ENCODE measurements at places on chromosomes 7 and 10.

DNA sequence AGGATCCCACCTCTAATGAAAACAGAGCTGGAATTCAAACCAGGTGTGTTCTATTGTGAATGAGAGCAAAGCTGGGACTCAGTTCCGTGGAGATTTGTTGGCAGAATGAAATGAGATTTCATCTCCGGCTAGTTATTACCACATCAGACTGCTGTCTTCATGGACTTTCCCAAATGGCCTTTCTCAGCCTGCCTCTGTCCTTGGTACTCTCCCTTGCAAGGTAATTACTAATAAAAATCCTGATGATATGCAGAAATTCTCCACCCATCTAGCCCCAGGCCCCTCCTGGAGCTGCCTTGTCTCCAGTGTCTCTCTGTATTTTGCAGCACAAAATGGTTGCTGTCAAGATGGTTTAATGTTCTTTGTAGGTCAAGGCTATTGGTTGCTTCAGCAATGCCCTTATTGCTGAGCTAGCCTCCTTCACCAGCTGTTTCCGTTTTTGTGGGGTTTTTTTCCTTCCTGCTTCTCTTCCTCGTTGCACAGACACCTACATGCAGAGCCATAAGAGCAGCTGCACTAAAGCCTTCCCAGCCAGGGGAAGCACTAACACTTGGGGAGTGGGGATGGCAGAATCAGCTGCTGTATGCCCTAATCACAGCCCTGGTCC, 185.0 kb upstream of the GHITM start:
- DNase-seq = no peak

DNA sequence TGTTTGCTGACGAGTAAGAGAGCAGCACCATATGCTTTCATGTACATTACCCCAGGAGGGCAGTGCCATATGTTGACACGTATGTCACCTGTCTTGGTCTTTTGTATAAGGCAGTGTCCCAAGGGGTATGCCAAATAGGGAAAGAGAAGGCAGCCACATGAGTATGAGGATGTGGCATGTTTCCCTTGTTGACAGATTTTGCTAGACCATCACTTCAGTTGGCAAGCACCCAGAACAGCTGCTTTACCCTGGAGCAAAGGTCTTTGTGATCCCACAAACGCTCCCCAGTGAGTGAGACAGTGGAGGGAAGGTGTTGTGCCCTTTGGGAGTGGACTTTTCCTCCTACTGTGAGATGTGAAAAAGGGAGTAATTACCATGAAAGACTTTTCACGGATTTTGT, 350.1 kb downstream of the ETV1 start:
- DNase-seq = no peak

DNA sequence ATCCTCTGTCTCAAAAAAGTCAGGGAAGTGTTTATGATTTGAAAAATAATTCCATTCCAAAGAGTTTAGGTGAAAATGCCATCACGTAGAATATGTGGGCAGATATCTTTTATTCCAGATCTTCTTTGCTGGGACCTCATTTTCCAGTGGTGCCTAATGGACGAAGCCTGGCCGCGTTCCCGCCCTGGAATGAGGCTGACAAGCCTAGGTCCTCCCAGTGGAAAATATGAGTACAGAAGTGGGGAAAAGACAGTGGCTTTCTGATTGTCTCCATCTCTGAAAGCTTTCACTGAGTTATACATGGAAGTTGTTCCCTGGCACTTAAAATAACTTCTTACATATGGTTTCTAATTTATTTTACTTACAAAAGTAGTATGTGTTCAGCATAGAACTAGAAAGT, 139.4 kb downstream of the TACC2 start:
- DNase-seq = no peak

DNA sequence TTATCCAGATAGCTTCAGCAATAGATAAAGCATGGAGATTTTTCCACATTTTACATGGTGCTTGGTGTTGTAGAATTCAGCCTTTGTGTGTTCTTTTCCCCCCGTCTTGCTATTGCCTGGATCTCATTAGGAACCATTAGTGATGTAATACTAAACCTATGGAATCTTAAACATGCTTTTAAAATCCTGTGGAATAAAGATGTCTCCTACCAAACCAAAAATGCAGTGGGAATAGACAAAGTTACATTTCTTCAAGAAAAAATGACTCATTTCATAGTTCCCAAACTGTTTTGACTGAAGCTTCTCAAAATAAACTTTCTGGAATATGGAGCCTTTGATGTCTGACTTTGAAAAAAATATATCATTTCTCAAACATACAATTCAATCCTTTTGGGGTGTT, 44.0 kb downstream of the CALD1 start:
- no peak for DNase-seq

DNA sequence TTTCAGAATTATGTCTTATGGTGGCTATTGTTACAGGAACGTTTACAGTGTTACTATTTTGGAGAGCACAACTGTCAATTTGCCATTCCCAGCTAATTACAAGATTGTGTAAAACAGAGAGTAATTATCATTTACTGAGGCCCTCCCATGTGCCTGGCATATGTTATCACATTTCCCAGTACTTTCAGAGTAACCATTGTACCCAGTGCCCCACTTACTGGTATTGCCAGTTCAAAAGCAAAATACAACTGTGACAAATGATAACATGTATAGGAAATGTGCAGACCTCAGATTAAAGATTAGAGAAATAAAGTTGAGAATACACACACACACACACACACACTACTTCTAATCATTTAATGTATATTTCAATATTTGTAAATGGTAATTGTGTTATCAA, 572.5 kb downstream of the POM121L12 start:
- no peak for DNase-seq

- no peak for DNase-seq
These were observed 82.4 kb upstream of the SLC13A1 start for GRCh38 chr7:123282181-123282580.

DNA sequence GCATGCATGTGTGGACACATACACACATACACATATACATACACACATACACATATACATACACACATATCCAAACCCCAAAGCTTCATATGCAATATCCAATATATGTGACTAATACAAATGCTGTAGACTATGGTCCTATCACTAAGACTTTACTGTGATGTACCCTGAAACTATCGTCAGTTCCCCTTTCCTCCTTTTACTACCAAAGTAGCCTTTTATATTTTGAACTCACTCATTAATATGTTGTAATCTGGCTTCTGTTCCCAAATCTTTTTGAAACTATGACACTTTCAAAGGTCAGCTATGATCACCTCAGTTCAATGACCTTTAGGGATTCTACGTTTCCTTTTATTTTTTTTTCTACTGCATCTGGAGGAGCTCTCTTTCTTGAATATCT, 64.8 kb upstream of the TFEC start:
- DNase-seq = no peak

GRCh38 chr7:136870866-136871487, 2.5 kb downstream of the CHRM2 start:
- peak; percentile 16 for DNase-seq

DNA sequence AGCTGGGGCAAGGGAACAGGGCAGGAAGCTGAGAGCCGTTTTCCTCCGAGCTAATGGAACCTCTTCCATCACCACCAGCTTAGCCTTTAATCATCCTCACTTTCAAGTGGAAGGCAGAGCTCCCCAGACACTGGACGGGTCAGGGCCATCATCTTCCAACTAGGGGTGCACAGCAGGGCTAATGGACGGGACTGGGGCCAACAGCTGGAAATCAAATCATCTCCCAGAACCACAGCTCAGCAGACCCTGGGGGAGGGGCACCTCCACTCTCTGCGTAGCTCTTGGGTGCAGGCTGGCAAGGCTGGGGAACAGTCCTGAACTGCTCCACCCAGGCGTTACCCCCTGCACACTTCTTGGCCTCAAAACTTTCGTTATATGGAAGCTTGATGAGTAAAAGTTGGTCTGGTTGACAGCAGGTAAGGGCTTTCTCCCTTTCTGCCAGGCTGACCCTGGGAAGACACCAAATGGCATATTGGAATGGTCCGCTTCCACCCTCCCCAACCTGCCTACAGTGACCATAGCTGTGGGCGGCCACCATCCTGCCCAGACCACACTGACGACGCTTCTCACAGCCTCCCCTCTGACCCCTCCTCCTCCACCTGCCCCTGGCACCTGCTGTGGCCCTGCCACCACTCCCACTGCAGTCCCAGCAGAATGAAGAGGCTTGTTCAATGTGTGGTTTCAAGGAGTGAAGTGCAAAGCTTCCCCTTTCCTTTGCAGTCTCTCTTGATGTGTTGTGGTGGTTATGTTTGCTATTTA, 51.7 kb upstream of the RET start:
- DNase-seq = no peak

DNA sequence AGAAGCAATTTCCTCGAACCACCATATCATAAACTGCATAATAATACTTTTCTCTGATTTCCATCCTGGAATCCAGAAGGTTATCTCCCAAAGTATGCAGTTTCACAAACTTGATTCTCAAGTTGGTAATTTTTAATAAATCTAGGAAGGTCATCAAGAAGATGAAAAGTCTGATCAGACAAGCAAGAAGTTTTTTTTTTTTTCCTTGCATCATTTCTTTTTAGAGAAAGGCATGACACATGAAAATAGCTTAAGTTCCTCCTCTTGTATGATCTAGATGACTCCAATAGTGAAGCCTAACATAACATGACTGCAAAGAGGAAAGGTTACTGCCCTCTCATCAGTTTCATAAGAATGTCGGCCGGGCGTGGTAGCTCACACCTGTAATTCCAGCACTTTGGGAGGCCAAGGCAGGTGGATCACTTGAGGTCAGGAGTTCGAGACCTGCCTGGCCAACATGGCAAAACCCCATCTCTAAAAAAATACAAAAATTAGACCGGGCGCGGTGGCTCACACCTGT, 22.2 kb downstream of the LAMB1 start:
- DNase-seq = no peak

- DNase-seq = no peak
These were observed 53.3 kb downstream of the UBN2 start for GRCh38 chr7:139284252-139284896.

DNA sequence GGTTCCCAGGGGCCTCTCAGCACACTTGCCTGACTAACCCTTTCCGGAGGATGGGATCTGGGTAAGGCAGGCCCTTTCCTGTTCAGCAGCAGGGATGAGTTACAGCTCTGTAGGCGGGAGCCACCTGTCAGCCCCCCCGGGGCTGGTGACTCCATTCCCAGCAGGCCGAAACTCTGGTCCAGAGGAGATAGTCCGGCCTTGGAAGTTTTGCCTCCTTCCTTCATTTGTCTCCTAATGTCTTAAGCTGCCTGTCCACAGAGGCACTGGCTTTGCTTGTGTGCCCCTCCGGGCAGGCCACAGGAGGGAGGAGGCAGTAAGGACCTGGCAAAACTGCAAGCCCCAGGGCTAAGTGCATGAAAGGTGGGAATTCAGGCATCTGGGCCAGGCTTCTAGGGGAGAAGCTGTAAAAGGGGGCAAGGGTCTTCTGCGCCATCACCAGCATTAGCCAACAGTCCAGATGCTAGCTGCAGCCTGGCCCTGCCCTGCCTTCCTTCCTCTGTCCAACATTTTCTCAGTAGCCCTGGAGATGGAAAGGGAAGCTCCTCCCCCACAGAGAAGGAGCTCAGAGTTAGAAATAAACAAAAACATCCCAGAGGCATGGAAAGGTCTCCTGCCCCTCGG, 1.2 kb downstream of the ADIRF start:
- DNase-seq = no peak

DNA sequence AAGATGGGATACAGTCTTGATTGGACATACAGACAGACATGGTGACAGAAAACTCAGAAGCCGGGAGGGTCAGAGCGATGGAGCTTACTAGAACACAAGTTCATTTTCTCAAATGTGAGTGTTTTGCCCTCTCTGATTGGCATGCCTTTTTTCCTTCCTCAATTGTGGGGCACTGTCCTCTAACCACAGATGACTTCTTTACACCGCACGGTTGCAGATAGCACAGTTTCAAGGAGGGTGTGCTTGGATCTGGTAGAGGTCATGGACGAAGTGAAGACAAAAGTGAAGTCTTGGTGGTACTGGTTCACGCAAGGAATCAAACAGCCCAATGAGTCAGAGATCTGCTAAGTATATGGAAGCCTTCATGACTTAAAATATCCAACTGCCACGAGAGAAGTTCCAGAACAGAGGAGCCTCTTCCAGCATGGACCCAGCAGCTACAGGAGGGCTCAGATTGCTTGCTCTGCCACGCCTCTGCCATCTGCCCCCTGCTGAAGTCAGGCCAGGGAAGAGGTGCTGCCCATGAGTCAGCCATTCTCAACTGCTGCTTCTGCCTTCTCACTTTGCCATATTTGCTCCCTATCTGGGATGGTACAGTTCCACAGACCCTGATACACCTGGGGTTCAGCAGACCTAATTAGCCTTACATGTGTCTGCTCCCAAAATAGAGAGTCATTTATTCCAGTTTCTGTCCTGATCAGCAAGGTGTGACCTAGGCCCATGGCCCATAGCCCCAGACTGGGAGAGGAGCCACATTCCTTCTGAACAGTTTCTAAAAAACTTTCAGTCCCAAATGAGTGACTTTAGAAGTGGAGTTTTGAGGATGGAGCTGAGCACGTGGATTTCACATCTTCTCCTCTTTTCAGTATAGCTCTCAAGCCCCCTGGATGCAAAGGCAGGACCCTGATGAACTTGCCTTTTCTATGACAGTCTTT, 413.8 kb downstream of the KCNMA1 start:
- no peak for DNase-seq

GRCh38 chr10:49272251-49273081, 26.5 kb upstream of the C10orf71 start:
- no peak for DNase-seq
